MCF 10A (cell line): ENCODE measurements at places on chromosomes 5 and 9. TPM values are rescaled to one million over a fixed set of nuclear protein-coding genes. Genes with fewer than 3 reads are reported as not detected.
A peak's percentile ranks its signal among the peaks of the same experiment; 100 is the strongest.

GRCh38 chr5:18333841-18334240, 699.6 kb downstream of the TAF11L14 start:
- DNase-seq: no peak

DNA sequence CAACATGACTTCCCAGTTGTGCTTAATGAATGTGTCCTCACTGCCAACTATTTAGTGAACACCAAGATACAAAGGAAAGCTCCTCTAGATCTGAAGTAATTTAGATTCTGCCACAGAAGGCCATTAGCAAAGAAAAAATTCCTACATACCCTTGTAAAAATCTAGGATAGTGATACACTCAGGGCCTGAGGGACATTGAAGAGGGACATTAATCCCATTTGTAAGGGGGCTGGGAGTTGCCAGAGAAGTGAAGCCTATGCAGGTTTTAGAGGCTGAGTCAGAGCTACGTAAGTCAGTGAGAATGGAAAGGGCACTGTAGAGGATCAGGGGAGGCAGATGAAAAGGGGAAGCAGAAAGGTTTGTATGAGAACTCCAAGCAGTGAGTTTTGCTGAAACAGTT, 286.9 kb upstream of the TARS1 start:
- no peak for DNase-seq

- DNase-seq: peak; percentile 78
Measured at GRCh38 chr5:158390577-158390976, 531.6 kb upstream of the CLINT1 start.

GRCh38 chr5:125657936-125658335, 765.3 kb upstream of the GRAMD2B start:
- DNase-seq: no peak

DNA sequence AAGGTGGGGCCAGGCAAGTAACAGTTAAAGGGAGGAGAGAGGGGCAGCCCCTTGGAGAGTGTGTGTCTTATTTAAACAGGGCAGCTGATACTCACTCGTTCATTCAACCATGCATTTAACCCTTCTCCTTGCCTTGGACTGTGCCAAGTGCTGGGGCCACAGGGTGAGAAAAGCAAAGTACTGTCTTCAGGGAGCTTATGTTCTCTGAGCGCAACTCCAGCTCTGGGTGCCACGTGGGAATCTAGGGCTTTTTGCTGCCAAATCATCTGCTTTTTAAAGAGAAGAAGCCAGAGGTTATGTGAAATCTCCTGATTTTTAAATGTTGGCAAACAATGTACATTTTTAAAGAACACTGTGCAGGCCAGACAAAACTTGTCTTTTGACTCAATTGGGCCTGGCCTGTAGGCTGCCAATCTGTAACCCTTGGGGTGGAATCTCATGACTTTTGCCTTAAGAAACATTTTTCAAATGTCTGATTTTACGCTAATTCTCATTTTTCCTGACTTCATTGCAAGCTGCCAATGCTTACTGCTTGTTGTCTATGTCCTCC, 157.8 kb downstream of the NTRK2 start:
- DNase-seq: no peak

DNA sequence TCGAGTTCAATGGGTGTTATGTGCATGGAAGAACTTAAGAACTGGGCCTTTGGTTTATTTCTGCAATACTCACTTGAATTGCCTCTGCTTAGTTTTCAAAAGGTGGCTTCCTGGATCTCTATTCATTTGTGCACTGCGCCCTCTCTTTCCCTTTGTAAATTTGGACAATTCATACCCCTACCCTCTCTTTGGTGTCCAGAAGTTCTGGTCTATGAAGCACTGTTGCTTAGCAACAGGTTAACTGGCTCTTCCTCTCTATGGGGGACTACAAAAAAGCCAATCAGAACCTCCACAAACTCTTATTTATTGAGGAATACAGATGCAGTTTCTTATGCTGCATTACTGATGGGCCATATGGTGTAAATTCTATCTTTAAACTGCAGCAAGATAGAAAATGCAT, 13.5 kb upstream of the FAM120A start:
- no peak for DNase-seq

- DNase-seq: peak; percentile 63
Measured at GRCh38 chr5:138655530-138656190, 80.5 kb upstream of the HSPA9 start.

GRCh38 chr9:130262061-130262745, 3.4 kb upstream of the HMCN2 start:
- DNase-seq: no peak

- no peak for DNase-seq
Measured at GRCh38 chr5:93870649-93871048, 129.2 kb upstream of the POU5F2 start.

DNA sequence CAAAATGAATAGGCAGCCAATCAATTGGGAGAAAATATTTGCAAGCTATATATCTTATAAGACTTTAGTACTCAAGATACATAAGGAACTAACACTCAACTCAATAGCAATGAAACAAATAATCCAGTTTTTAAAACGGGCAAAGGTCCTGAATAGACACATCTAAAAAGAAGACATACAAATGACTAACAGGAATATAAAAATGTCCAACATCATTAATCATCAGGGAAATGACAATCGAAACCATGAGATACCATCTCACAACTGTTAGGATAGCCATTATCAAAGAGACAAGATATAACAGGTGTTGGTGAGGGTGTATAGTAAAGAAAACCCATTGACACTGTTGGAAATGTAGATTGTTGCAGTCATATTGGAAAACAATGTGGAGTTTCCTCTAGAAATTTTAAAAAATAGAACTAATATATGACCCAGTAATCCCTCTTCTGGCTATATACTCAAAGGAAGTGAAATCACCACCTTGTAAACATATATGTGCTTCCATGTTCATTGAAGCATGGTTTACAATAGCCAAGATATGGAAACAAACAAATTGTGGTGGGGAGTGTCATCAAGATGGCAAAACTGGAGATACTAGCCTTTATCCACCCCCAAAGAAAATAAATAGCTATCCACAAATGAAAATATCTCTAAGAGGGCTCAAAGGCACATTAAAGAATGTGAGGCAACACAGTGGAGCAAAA, 13.9 kb upstream of the BTNL3 start:
- no peak for DNase-seq

DNA sequence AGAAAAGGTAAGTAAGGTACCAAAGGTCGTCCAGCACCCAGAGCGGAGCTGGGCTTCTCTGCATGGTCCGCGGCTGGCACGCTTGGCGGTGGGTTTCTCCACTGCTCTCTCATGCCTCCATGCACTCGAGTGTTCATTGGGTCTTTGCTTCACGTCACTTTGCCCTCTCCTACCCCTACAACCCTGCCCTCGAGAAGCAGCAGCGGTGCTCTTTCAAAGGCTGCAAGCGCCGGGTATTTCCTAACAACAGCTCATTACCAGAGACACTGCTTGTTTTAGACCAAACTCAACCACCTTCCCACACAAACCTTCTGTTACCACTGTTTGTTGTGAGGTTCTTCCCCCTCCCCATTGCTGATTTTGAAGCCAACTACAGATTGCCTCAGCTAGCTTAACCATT, 21.5 kb upstream of the ZBTB34 start:
- DNase-seq: no peak

DNA sequence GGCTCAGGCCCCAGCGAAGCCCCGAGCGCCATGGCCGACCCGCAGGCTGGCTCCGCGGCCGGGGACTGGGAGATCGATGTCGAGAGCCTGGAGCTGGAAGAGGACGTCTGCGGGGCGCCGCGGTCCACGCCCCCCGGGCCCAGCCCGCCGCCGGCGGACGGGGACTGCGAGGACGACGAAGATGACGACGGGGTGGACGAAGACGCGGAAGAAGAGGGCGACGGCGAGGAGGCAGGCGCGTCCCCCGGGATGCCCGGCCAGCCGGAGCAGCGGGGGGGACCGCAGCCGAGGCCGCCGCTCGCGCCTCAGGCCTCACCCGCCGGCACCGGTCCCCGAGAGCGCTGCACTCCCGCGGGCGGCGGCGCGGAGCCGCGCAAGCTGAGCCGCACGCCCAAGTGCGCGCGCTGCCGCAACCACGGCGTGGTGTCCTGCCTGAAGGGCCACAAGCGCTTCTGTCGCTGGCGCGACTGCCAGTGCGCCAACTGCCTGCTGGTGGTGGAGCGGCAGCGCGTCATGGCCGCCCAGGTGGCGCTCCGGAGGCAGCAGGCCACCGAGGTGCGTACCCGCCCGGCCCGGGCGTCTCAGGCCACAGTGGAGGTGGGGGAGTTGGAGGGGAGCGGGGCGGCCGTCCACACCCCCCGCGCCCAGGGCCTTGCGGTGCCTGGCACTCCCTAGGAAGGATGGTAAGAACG, 1.6 kb downstream of the DMRT2 start:
- DNase-seq: no peak

DNA sequence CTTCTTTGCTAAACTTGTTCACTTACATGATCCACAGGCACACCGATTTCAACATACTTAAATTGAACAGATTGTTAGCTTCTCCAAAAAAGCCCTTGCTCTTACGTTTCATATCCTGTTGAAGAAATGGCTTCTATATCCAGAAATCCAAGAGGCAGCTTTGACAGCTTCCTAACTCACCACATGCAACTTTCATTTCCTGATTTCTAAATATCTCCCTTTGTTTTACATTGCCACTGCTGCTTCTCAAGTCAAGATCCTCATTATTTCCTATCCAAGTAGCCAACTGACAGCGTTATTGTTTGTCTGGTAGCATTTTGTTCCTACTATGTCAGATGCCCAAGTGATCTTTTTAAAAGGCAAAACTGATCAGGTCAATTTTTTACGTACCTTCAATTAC, 913.2 kb upstream of the TYRP1 start:
- no peak for DNase-seq

DNA sequence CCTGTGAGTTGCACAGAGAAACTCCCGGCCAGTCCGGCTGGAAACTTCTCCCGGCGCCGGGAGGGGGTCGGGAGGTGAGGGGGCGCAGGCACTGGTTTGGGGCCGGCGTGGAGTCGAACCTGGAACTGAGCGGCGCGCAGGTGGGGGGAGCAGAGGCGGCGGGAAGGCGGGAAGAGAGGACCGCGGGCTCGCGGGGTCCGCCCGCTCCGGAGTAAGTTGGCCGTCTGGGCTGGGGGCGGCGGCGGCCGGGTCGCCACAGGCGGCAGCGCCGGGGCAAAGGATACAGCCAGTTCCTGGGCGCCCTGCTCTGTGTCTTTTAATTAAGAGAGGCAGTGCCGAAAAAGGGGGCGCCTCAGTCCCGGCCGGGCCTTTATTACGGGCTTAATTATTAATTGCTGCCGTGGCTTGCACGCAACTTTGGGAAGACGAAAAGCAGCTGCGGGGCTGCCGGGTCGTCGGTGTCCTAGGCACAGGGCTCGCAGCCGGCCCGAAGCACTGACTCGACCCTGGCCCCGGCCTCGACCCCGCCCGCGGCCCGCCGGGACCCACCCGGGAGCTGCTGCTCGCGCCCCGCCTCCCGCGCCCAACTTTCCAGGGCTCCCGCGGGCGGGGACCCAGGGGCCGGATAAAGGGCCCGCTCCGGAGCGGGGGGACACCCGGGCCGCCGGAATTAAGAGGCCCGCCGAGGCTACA, 1.1 kb downstream of the NTNG2 start:
- DNase-seq: no peak

TRIM7 gene
- total RNA-seq: 26.3 and 27.0 TPM in 2 replicates

SPEF2 gene
- 5.3 and 5.6 TPM in 2 replicates for total RNA-seq

SLCO6A1 gene
- total RNA-seq: not detected in 2 replicates

GABRA6 gene
- not detected in 2 replicates for total RNA-seq
